ENCODE measurements at places on chromosomes 12 and 14. TPM values are rescaled to one million over a fixed set of nuclear protein-coding genes. Genes with fewer than 3 reads are reported as not detected.

Gene CDCA3
- 11.0 TPM for total RNA-seq

Gene TRIM9
- total RNA-seq, result 0.07 TPM

Gene LRTM2
- total RNA-seq, result not detected

Gene TSPAN19
- total RNA-seq, result 0.07 TPM

Gene GTF2A1
- 48.7 TPM for total RNA-seq

Gene AKAP5
- 0.53 TPM for total RNA-seq

Gene SIX4
- 3.2 TPM for total RNA-seq

Gene TPH2
- total RNA-seq, result 0.14 TPM

Gene B3GNT4
- 0.04 TPM for total RNA-seq

Gene FAM222A
- 0.26 TPM for total RNA-seq

Gene RTL1
- not detected for total RNA-seq

Gene ALX1
- total RNA-seq, result not detected

Gene TESPA1
- total RNA-seq, result not detected

Measured in pulmonary artery endothelial cell (primary cell).